ENCODE measurements at places on chromosomes 2 and 18. TPM values are rescaled to one million over a fixed set of nuclear protein-coding genes. Genes with fewer than 3 reads are reported as not detected.

DNA sequence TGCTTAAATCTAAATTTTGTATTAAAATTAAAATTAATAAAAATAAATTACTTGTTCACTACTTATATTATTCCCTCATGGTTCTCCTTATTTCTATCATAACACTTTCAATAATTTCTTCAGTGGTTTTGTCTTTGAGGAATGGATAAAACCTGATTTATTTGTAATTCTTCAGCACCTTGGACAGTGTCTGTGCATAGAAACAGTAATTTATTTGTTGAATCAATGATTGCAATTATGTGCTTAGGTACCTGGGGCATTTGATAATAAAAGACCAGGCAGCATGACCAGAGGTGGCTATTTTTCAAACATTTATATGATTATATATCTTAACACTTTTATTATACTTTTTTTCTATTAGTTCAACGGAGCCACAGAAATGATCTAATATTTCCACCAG, 1062.7 kb downstream of the DSC3 start:
- no peaks in the 10 kb centered on the region for H3K36me3 ChIP-seq
- no peak for DNase-seq
- H3K27me3 ChIP-seq: no peaks in the 10 kb centered on the region
- H3K27ac ChIP-seq: no peak overlapping the region
- H3K4me3 ChIP-seq: no peak overlapping the region

GRCh38 chr2:231057590-231057989, 923 bp downstream of the PSMD1 start:
- peak overlapping the region; percentile 88 for H3K4me3 ChIP-seq
- H3K27me3 ChIP-seq: no peaks in the 10 kb centered on the region
- peaks cover 35% of the 10 kb centered on the region for H3K36me3 ChIP-seq
- peaks cover 28% of the 10 kb centered on the region for H3K4me1 ChIP-seq
- no peak for DNase-seq

- no peak for DNase-seq
- H3K4me1 ChIP-seq: no peaks in the 10 kb centered on the region
- H3K27me3 ChIP-seq: no peaks in the 10 kb centered on the region
- H3K4me3 ChIP-seq: no peak overlapping the region
- H3K27ac ChIP-seq: no peak overlapping the region
Observed at GRCh38 chr18:50956116-50956515, 11.7 kb upstream of the ELAC1 start.

DNA sequence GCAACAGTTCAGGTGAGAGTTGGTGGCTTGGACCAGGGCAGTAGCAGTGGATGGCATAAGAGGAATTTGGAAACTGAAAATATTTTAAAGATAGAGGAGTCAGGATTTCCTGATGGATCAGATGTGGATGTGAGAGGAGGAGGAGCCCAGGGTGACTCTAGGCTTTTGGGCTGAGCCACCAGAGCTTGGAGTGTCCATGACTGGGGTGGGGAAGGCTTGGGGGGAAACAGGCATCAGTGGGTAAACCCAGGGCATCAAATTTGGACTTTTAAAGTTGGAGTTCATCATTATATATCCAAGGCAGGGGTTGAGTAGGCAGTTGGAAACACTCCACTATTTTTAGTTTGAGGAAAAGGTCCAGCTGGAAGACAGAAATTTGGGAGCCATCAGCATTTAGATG, 27.3 kb upstream of the ASB18 start:
- no peak overlapping the region for H3K27ac ChIP-seq
- H3K36me3 ChIP-seq: no peaks in the 10 kb centered on the region
- peaks cover 24% of the 10 kb centered on the region for H3K4me1 ChIP-seq
- no peak overlapping the region for H3K4me3 ChIP-seq
- H3K27me3 ChIP-seq: no peaks in the 10 kb centered on the region

DNA sequence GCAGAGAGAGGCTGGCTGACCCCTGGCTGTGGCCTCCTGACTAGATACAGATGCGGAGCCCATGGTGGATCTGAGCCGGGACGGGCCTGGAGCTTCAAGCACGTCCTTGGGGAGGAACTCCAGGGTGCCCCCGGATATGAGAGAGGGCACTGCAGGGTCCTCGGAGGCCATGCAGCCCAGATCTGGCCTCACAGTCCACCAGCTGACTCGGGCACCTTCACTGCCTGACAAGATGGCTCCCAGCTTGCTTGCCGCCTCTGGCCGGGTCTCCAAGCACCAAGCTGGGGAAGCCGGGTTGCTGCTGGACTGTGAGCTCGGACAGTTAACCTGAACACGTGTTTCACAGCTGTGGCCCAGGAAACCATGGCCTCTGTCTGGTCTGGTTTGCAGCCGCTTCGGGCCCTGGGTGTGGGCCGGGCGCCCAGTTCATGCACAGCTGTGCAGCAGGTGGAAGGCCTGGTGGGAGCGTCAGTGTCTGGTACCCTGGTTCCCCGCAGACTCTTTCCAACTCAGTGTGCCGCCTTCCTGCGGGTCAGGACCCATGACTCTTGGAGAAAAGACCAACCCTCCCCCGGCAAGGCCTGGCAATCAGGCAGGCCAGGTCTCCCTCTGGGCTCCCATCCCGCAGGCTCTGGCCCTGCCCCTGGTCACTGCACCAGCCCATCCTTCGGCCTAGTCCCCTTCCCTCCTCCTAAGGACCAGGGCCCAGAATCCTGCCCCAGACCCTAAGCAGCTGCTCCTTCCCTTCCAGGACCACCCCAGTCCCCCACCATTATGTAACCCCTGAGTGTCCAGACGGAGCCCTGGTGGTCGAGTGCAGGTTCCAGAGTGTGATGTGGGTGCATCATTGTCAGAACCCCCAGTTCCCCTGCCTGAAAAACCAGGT, 74.6 kb upstream of the OTOS start:
- no peak overlapping the region for H3K27ac ChIP-seq
- DNase-seq: no peak
- no peak overlapping the region for H3K4me3 ChIP-seq
- H3K36me3 ChIP-seq: no peaks in the 10 kb centered on the region
- H3K27me3 ChIP-seq: no peaks in the 10 kb centered on the region
- no peaks in the 10 kb centered on the region for H3K4me1 ChIP-seq

DNA sequence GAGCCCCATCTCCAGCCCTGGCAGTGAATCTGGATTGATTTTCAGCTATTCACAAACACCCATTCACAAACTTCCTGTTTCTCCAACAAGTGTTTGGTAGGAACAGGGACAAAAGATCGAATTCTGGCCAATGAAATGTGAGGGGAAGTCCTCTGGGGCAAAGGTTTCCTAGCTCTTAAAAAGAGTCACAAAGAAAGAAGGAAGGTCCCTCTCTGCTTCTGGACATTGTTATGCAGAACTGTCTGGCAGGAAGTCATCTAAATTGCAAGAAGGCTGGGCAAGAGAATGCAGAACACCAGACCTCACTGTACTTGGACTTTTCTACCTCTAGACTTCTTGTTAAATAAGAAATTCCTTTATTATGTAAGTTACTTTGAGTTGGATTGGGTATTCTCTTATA, 137.3 kb downstream of the CCDC148 start:
- no peaks in the 10 kb centered on the region for H3K4me1 ChIP-seq
- no peak for DNase-seq
- H3K27ac ChIP-seq: no peak overlapping the region
- H3K27me3 ChIP-seq: no peaks in the 10 kb centered on the region

GRCh38 chr18:78447211-78447610, 532.4 kb upstream of the SALL3 start:
- no peak overlapping the region for H3K27ac ChIP-seq
- H3K27me3 ChIP-seq: no peaks in the 10 kb centered on the region
- DNase-seq: no peak
- H3K36me3 ChIP-seq: no peaks in the 10 kb centered on the region

Gene CIDEA
- total RNA-seq: not detected

GRCh38 chr18:28398471-28398870, 221.5 kb upstream of the CDH2 start:
- H3K36me3 ChIP-seq: no peaks in the 10 kb centered on the region
- no peak overlapping the region for H3K4me3 ChIP-seq
- H3K4me1 ChIP-seq: no peaks in the 10 kb centered on the region
- H3K27ac ChIP-seq: no peak overlapping the region

DNA sequence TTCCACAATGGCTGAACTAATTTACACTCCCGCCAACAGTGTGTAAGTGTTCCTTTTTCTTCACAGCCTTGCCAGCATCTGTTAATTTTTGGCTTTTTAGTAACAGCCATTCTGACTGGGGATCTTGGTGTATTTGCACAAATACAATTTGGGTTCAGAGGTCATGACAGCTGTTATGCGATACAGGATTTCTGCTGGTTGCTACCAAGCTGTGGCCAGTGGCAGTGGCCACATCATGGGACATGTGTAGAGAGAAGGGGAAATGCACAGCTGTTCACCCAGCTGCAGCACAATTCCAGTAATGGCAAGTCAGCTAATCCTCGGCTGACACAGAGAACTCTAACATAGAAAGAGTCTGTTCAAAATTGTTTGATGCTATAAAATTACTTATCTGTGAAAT, 21.0 kb upstream of the SELENOI start:
- no peaks in the 10 kb centered on the region for H3K4me1 ChIP-seq
- 0 out of 2 replicates have a peak, but pooled peaks cover 5% of the 10 kb centered on the region for H3K27me3 ChIP-seq
- H3K27ac ChIP-seq: no peak overlapping the region

Gene FAM124B
- not detected for total RNA-seq

DNA sequence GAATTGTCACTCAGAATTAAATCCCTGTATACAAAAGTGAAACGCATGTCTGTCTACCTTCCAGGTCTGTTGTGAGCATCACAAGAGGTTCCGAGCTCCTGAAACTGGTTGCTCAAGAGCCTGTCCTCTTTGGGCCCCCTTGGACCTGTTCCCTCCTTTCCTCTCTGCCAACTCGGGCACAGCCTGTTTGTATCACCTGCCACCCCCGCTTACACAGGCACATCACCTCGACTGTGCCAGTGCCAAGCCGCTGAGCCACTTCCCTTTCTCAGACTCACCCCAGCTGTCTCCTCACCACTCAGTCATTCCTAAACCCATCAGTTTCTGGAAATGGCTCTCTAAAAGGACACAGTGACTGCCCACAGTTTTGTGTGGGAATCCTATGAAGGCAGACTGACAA, 3.1 kb downstream of the EFR3B start:
- no peak overlapping the region for H3K4me3 ChIP-seq
- no peak for DNase-seq
- peaks cover 21% of the 10 kb centered on the region for H3K4me1 ChIP-seq

- H3K4me1 ChIP-seq: no peaks in the 10 kb centered on the region
- H3K27me3 ChIP-seq: no peaks in the 10 kb centered on the region
- H3K36me3 ChIP-seq: no peaks in the 10 kb centered on the region
- DNase-seq: no peak
- H3K4me3 ChIP-seq: no peak overlapping the region
Observed at GRCh38 chr18:75005626-75006025, 203.3 kb downstream of the PTGR3 start.

Gene NR4A2
- total RNA-seq: 0.61 TPM

DNA sequence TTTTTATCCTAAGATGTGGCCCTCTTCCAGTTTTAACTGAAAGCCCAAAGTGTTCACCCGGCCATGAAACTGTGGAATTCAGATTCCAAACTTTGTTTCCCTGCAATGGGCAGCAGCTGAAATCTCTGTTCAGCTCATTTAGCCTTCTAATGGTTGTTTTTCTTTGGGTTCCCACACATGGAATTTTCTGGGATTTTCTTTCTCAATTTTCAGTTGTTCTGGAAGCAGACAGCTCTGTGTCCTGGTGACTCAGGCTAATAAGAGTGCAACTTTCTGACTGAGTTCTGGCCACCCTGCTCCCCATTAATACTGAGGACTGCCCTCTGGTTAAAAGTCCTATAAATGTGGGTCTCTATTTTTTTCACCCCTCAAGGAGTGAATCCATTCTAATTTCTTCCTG, 78.5 kb downstream of the PMS1 start:
- H3K27ac ChIP-seq: no peak overlapping the region
- no peaks in the 10 kb centered on the region for H3K27me3 ChIP-seq
- no peak overlapping the region for H3K4me3 ChIP-seq
- 0 out of 2 replicates have a peak, but pooled peaks cover 13% of the 10 kb centered on the region for H3K36me3 ChIP-seq
- peaks cover 4% of the 10 kb centered on the region for H3K4me1 ChIP-seq

DNA sequence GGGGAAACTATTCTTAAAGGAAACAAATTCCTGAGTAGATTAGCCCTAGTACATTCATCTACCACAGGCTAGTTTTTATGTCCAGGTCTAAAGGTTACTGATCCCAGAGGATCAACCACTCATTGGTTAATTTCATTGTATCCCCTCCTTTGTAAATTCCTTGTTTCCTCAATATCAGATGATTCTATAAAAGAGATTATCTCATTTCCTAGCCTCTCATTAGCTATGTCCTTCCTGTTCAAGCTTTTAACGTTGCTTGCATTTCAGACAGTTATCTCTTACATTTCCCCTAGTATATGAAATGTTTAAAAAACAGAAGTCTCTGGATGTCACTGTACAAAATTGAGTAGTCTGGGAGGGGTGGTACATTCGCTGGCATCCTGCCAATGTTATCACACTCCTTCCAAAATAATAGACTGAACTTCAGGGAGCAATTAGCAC, 24.2 kb upstream of the ARMC9 start:
- H3K36me3 ChIP-seq: peaks cover 60% of the 10 kb centered on the region
- peaks cover under 1% of the 10 kb centered on the region for H3K4me1 ChIP-seq
- DNase-seq: no peak
- H3K27ac ChIP-seq: no peak overlapping the region
- H3K27me3 ChIP-seq: no peaks in the 10 kb centered on the region
- H3K4me3 ChIP-seq: no peak overlapping the region

- no peaks in the 10 kb centered on the region for H3K27me3 ChIP-seq
- H3K27ac ChIP-seq: no peak overlapping the region
- no peak overlapping the region for H3K4me3 ChIP-seq
- no peaks in the 10 kb centered on the region for H3K36me3 ChIP-seq
Observed at GRCh38 chr2:990970-991369, 40.3 kb downstream of the SNTG2 start.

Gene SLC1A4
- 16.7 TPM for total RNA-seq

GRCh38 chr2:67393237-67393636, 3.9 kb upstream of the ETAA1 start:
- peaks cover 61% of the 10 kb centered on the region for H3K4me1 ChIP-seq
- H3K36me3 ChIP-seq: peaks cover 4% of the 10 kb centered on the region
- DNase-seq: no peak
- peak overlapping the region; percentile 75 for H3K27ac ChIP-seq

Gene LINC00305
- not detected for total RNA-seq

DNA sequence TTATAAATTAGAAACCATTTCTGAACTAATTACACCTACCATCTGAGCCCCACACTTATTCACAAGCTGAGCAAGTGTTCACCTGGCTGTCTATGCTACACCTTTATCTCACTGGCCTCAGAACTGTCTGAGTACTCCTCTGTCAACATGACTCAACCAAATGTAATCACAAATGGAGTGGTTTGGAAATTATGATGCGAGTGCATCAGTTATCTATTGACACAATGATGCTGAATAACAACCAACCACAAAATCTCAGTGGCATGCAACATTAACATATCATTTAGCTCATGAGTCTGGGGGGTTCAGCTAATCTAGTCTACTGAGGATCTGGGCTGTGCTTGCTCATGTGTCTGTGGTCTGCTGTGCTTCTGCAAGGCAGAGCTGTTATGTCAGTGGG, 184.2 kb upstream of the NXPH2 start:
- H3K4me3 ChIP-seq: no peak overlapping the region
- H3K27me3 ChIP-seq: no peaks in the 10 kb centered on the region
- no peak for DNase-seq

Gene MAL
- total RNA-seq: not detected

All from SJSA1 (cell line).